Common myeloid progenitor, CD34-positive (primary cell): ENCODE measurements at places on chromosomes 7 and 10.
A peak's percentile ranks its signal among the peaks of the same experiment; 100 is the strongest.

DNA sequence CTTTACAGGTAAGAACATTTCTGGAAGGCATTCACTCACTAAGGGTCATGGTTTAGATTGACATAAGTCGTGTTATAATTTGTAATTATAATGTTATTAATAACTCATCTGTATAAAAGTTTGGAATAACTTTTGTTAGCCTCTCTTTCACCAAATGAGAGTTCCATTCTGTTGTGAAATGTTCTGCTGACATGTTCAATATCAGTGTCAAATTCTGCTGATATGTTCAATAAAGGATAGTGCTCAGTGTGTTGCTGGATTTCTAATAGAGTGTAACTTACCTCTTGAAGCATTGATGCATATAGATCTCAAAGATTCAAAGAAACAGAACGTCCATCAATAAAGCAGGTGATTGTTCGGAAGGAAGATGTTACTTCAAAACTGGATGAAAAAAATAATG, 30.6 kb downstream of the ANLN start:
- DNase-seq, result no peak

GRCh38 chr7:101411508-101411874, 48.8 kb downstream of the COL26A1 start:
- DNase-seq, result peak; percentile 91

GRCh38 chr10:85542936-85543730, 823.5 kb downstream of the GRID1 start:
- no peak for DNase-seq

DNA sequence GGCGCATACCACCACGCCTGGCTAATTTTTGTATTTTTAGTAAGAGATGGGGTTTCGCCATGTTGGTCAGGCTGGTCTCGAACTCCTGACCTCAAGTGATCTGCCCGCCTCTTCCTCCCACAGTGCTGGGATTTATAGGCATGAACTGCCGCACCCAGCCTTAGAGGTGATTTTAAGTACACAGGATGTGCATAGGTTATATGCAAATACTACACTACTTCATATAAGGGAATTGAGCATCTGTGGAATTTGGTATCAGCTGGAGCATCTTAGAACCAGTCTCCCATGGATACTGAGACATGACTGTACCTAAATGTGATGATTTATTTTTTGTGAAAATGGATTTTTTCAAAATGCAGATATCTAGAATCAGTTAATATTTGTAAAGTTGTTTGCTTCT, 21.1 kb downstream of the WAC start:
- DNase-seq, result no peak

- DNase-seq, result no peak
Measured at GRCh38 chr10:90396721-90397120, 461.1 kb downstream of the HTR7 start.

DNA sequence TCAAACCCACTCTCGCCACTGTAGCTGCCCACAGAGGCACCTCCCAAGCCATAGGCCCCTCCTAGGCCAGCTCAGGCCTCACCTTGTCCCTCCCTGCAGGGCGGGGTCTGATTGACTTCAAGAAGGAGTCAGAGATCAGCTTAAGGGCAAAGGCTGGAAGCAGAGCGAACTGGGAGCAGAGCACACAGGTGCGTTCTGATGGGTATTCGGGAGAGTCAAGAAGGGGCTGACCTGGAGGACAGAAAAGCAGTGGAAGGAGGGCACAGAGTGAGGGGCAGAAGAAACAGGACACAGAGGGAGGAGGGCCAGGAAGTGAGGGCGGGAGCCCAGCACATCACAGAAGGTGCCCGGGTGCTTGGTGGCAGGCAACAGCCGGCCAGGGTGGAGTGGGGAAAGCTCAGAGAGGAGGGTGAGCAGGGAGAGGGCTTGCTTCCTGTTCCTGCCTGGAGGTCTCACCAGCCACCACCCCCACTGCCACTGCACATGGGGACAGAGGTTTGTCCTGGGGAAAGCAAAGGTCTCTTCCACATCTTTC, at the start of gene AOC1:
Gene AOC1, plus strand, starts transcription at position 147 of the 535 bp plus-strand sequence. CDS start 3,954 bp downstream, outside the sequence.
- no peak for DNase-seq

GRCh38 chr7:80257756-80258155, 123.1 kb downstream of the GNAI1 start:
- no peak for DNase-seq

DNA sequence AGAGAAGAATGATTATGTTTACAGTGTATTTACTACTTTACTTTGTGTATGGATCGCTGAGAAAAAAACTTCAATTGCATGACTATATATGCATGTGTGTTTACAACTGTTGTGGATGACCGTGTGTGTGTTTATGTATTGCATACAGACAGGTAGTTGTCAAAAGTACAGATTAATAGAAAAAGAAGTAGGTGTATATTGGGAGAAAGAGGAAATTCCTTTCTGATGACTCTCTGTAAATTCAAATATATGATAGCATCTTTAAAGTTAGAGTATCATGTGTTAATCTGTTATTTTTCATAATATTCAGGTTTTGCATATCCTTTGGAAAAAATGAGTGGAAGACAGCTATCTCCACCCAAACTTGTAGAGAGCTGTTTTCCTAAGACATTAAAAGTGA, 160.4 kb upstream of the AGR3 start:
- no peak for DNase-seq

DNA sequence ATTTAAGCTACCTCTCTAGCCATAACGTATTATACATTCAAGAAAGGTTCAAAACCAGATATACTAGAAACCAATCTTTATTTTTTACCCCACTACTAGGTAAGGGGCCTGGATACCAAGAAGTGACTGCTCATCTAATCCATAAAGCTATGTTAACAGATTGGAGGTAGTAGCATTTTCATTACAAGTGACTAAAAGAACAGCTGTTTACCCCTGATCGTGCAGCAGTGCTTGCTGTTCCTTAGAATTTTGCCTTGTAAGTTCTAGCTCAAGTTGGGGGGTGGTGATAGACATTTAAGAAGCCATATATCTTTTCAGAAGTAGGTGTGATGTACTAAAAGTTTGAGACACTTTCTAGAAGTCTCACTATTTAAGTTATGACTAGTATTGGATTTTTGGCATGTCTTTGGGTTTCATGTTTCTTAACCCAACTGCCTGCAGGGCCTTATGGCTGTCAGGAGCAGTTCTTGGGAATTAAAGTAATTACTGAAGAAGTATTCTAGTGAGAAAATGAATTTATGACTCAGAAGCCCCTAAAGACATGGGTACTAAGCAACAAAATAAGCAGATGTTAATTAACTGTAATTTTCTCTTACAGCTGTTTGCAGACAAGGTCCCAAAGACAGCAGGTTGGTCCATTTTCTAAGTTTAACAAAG, 2.3 kb downstream of the PPIA start:
- no peak for DNase-seq

GRCh38 chr10:88986549-88987242, 3.9 kb upstream of the FAS start:
- DNase-seq, result peak; percentile 65

- DNase-seq, result peak; percentile 69
Measured at GRCh38 chr10:17454161-17455014, at the start of gene ST8SIA6. Gene ST8SIA6, minus strand, starts transcription at chr10:17454595. Its CDS starts 340 bp downstream, at chr10:17454255.

DNA sequence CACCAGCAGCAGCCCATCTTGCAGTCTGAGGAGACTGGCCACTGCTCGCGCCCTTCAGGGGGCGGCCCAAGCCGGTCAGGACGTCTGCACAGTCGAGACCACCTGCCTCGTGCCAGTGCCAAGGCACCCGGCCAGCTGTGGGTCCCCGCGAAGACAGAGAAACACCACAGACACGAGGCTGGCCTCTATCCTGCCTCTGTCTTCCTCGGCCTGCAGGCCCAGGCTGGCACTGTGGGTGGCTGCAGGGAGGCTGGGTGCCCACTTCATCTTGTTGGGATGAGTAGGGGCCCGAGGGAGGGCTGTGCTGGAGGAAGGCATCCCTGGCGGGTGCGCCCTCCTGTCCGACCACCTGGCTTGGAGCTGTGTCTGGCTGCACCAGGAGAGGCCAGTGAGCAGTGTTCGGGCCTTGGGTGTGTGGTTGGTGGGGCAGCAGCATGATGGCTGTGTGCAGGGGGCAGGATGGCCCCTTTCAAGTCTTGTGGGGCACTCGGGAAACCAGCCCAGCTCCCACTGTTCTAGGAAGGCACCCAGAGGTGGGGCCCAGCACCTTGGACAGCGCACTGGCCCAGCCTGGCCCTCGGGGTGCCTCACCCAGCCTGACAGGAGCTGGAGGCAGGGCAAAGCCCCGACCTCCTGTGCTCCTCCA, 7.3 kb downstream of the DPYSL4 start:
- DNase-seq, result peak; percentile 53

- DNase-seq, result no peak
Measured at GRCh38 chr7:65001291-65001814, 5.1 kb downstream of the ERV3-1 start.

DNA sequence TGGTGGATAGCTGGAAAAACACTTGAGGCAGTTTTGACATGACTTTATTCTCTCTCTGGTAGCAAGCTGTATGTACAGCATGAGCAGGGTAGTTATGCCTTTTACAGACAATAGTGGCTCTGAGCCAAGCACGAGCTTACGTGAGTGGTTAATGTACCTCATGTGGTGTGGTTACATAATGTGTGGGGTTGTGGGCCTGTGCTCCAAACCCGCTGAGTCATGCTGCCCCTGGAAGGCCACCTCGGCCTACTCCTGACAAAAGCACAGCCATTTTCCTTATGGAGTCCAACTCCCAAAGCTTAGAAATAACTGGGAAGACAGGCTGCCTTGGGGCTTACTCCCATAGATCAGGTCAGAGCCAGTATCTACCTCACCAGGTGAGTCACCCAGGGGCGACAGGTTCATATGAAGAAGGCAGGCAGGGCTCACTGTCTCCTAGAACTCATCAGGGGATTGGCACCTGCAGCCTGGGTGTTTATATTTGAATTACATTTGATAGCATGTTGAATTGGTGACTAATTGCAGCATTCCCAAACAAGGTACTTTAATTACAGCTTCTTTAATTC, 404.5 kb downstream of the ADRA2A start:
- DNase-seq, result no peak

DNA sequence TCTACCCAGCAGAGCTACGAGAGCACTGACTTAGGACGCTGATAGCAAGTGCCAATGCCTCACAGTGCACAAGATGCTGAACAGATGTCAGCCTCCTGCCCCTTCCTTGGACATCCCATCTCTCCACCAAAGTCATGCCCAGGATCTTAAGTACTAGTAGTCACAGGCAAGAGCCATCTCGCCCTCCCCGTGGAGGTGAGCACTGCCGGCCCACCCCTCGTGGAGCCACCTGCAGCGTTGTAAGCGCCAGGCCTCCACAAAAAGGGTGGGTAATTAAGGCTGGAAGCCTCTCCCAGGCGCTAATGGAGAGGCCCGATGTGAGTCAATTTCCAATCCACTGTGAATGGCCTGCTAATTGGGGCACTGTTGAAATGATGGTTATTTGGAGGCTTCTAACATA, 156.2 kb downstream of the GRID1 start:
- DNase-seq, result no peak

DNA sequence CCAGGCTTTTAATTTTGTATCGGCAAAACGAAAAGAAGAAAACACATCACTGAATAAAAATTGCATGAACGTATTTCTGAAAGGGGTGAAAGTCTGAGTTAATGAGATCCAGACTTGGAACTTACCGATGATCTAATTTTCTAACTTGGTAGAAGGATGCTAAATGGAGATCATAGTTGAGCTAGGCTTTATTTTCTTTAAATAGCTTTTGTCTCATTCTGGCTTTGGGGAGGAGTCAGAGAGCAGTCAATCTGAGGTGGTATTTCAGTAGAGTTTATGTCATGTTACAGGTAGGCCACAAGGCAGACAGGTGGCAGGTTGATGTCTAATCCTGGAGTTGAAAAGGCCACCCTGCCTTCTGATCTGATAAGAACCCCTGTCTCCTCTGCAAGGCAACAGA, 161.9 kb downstream of the KIAA1217 start:
- no peak for DNase-seq

GRCh38 chr7:111878785-111879184, 316.5 kb upstream of the IMMP2L start:
- DNase-seq, result no peak

GRCh38 chr10:99395750-99396445, 34.5 kb downstream of the GOT1 start:
- DNase-seq, result peak; percentile 6

- DNase-seq, result no peak
Measured at GRCh38 chr10:24850727-24851296, 101.6 kb downstream of the PRTFDC1 start.

GRCh38 chr10:62377026-62377415, 2.9 kb downstream of the ZNF365 start:
- no peak for DNase-seq

DNA sequence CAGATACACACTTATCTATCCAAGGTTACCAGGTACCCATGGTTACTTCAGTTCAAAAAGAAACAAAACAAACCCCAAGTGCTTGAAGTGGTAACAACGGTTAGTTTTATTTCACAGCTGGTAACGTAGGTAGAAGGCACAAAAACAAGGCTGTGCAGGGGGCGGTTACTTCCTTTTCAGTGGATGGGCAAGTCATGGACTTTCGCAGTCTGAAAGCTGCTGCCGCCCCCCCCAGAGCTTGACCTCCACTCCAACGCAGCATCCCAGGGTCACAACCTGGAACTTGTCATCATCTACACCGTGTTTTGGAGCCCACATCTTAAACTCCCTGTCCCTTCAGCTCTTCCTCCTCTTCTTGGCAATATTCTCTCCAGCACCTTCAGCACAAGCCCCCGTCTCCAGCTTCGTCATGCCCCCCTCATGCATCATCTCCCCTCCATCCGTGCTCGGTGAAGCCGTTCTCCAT, 181.2 kb upstream of the ITGB1 start:
- peak; percentile 83 for DNase-seq

DNA sequence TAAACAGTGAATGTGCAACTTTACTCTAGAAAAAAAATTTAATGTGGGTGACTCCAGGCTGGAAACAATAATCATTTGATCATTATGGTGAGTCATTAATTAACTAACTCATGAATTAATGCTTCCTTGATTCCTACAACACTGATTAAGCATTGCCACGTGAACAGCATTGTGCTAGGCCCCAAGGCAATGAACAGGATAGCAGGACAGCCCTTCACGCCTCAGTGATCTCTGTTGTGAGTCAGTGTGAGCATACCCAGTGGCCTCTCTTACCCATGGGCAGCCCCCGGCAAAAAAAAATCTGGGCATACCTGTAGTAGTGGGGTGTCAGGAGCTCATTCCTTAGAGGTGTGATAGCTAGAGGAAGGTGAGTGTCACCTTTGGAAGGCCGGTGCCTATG, 76.0 kb downstream of the DENND2A start:
- no peak for DNase-seq
